ENCODE measurements at places on chromosomes 2 and 18.
A peak's percentile ranks its signal among the peaks of the same experiment; 100 is the strongest.

DNA sequence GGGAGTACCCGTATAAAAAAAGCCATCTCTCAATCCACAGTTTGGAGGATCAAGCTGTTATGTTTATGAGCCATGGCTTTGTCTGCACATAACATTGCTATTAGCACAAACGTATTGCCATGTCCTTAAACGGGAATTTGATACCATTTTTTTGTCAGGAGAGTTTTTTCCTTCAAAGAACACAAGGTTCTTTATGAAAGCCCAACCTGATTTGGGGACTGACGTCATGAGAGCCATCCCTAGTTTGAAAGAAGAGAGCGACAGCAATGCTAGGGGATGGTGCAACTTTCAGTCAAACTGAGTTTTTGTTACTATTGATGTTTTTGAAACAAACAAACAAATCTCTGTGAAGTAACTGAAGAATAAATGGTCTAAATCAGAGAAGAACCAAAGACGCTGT is 376.6 kb downstream of the EIPR1 start:
- DNase-seq: no peak

GRCh38 chr2:147469471-147469870 is 375.4 kb upstream of the ACVR2A start:
- DNase-seq: no peak

- DNase-seq: no peak
Measured at GRCh38 chr2:176098366-176099158, 1.0 kb upstream of the HOXD12 start.

DNA sequence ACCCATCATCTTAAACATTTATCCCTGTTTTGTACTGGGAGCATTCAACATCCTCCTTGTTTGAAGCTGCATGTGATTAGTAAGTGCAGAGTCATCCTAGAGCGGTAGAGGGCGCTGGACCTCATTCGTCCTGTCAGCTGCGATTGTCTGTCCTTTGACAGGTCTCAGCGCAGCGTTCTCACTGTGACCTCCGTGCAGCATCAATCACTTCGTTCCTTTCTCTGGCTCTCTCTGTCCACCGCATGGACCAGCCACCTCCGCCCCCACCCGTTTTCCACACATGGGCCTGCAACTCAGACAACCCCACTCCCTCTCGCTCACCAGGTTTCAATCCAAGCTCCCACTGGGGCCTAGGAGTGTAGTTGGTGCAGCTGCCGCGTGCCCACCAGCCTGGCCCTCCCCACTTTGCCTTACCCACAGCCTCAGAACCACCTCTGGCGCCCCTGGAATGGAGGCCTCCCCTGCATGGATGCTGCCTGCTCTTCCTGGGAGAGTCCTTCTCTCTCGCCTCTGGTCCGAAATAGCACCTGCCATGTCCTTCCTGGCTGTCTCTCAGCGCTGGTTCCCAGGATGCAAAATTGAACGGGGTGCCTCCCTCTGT is 90.5 kb downstream of the NDUFA10 start:
- DNase-seq: peak; percentile 37

DNA sequence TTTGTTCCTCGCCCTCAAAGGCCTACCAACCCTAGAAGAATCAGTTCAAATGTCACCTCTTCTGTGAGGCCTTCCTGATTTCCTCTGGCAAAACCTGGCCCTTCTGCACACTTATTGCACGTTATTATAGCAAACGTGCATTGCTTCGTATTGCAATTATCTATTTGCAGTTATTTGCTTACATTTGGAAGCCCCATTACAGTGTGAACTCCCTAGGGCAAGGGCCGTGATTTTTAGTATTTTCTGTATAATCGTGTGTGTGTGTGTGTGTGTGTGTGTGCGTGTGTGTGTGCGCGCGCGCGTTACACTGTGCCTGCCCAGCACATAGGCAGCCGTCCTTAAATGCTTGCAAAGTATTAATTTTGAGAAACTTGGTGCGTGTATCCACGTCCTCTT is 460 bp upstream of the SEMA4F start:
- no peak for DNase-seq

DNA sequence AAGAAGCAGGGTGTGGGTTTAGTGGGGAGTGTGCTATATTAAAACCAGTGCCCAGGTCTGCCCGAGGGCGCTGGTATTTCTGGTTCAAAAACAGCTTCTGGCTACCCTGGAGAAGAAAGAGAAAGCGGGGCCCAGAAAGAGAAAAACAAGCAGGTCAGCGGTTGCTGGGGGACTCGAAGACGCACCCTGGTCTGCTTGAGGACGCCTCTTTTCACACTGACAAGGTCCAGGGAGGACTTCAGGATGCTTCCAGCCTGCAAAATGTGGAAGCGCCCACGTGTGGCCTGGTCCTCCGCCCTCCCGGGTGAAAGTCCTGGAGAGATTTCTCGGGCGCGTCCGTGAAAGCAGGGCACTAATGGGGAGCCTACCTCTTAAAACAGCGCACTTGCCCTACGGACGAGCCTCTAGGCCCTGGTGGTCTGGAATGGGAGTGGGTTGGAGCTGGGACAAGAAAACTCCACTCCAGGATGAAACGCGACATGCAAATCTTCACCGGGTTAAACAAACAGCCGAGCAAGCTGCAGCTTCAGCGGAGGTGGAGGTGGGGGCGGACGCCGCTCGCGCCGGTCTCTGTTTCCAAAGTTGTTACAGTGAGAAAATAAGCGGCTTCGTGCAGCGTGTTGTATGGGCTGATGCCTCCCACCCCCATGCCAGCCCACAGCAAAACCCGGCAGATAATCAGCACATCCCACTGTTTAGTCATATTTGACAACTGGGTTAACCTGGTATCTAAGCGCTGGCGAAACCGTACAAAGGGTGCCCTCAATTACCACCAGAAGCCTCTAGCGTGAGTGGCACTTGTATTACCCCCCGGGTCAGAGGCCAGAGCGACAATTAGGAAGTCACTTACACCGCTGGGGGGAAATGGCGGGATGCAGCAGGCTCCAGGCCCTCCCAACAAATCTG is 1.1 kb upstream of the SP9 start:
- DNase-seq: no peak
